ENCODE measurements at places on chromosomes 16 and 17. TPM values are rescaled to one million over a fixed set of nuclear protein-coding genes. Genes with fewer than 3 reads are reported as not detected.

RCVRN gene
- total RNA-seq: not detected

DNA sequence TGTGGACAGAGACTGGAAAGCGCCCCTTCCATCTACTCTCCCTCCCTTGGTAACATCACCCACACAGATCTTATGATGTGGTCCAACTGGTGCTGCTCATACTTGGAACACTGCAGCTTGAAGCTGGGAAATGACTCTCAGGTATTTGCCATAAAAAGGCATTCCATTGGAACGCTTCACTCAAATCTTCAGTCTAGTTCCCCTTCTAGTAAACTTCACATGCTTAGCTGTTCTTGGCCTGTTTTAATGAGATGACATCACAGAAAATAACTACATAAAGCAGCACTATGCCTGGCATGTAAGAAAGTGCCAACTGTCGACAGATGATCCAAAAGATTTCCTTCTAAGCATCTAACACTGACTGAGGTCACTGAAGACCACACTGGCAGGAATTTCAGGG, 9.3 kb downstream of the ZNF263 start:
- no peak for DNase-seq

DNA sequence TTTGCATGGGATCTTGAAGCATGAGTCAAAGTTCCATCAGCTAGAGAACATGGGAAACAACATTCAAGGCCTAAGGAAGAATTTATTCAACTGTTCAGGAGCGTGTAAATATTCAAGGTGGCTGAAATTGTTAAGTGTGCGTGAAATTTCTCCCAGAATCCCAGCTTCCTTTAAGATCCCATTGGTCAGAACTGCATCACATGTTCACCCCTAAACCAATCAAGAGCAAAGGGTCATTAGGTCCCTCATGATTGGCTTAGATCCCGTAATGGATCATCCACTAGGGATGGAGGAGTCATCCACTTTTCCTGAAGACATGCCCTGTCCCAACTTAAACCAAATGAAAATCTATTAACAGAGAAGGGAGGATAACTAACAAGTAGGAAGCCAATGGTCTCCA, 201.6 kb downstream of the TMEM114 start:
- no peak for DNase-seq

DNA sequence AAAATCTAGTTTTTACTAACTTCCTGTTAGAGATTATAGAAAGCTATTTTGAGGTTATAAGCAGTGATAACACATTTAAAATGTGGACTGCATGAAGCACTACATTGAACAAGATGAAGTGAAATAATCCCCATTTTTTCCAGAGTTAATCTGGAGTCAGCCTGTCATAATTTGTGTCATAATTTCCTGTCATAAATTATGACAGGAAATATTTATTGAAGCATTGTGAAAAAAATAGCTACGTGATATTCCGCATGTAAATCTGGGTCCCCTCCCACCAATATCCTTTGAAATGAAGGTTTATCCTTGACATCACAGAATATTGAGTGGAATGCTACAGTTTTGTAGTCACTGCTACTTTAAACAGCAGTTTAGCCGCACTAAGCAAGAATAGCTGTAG, 40.1 kb downstream of the OMG start:
- DNase-seq: no peak

DNA sequence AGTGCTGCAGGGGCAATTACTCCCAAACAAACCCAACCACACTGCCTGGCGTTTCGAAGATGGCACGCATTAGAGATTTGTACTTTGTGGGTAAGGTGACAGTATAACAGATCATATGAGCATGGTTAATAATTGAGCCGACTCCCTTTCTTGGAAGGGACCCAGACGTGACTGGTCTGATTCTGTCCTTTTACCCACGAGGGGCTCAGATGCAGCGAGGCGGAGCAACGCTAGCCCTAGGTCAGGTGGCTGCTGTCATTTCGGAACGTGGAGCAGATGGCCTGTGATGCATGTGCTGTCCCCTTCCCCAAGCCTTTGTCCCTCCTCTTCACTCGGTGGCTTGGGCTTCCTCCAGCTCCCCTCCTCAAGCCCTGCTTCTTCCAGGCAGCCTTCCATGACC, 84.2 kb downstream of the SNX29 start:
- DNase-seq: no peak

GRCh38 chr17:17051791-17052461, 9.7 kb downstream of the MPRIP start:
- no peak for DNase-seq

All from NCI-H460 (cell line).